Panc1 (cell line): ENCODE measurements at places on chromosomes 5 and 9. TPM values are rescaled to one million over a fixed set of nuclear protein-coding genes. Genes with fewer than 3 reads are reported as not detected.

The ZNF354C gene
- 4.3 TPM for total RNA-seq

The ACOT12 gene
- 0.74 TPM for total RNA-seq

The PJA2 gene
- 33.6 TPM for total RNA-seq

The FAM221B gene
- not detected for total RNA-seq

The TERT gene
- 8.9 TPM for total RNA-seq

The ADAMTSL1 gene
- total RNA-seq: not detected
